ENCODE measurements at places on chromosomes 5 and 9. TPM values are rescaled to one million over a fixed set of nuclear protein-coding genes. Genes with fewer than 3 reads are reported as not detected.

ANKRD18B gene
- total RNA-seq: not detected

PCDHA5 gene
- total RNA-seq: 0.51 TPM

TICAM2 gene
- total RNA-seq: 0.57 TPM

SPAG8 gene
- 0.33 TPM for total RNA-seq

NR4A3 gene
- total RNA-seq: 5.3 TPM

SLC45A2 gene
- not detected for total RNA-seq

AHRR gene
- 1.1 TPM for total RNA-seq

PCDHA3 gene
- total RNA-seq: 0.19 TPM

SPINK5 gene
- 0.51 TPM for total RNA-seq

PLAC8L1 gene
- not detected for total RNA-seq

ITK gene
- total RNA-seq: 2.8 TPM

Data from subcutaneous adipose tissue (tissue), 4 donors.